ENCODE measurements at places on chromosomes 4 and X.

GRCh38 chr4:26355392-26356052 lies 34.7 kb downstream of the RBPJ start:
- DNase-seq, result no peak

DNA sequence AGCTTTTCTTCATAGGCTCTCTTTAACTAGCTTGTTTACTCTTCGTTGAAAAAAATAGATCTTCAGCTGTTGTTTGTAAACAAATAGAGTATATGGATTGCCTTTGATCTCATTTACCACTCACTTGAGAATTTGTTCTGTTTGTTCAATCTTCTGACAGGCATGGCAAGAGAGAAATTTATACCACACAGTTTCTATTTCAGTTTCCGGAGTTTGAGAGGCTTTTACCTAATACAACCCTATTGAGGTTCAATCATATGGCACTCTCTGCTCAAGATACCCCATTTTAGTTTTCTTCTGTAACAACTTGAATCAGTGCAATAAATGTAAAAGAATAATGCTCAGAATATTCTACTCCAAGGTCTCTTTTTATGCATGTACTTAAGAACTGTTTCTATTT lies 148.0 kb downstream of the EMCN start:
- no peak for DNase-seq

- no peak for DNase-seq
These were observed 85.7 kb upstream of the EXOC1L start for GRCh38 chr4:55733932-55734331.

DNA sequence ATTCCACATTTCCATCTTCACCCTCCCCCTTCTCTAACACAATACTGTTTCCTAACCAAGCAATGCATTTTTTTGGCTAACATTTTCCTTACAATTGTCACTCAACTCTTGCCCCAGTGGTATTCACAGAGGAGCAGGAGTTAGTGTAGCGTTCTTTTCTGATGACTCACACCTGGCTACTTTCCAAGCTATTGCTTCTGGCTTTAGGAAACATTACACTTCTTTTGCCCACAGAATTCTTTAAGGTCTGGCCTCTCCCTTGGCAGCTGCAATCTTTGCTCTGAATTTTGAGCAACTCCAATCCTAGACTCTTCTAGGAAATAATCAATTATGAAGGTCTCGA lies 27.5 kb upstream of the PDGFC start:
- DNase-seq, result no peak

- DNase-seq, result no peak
These were observed 150.1 kb downstream of the DIPK2B start for GRCh38 chrX:45050558-45050957.

DNA sequence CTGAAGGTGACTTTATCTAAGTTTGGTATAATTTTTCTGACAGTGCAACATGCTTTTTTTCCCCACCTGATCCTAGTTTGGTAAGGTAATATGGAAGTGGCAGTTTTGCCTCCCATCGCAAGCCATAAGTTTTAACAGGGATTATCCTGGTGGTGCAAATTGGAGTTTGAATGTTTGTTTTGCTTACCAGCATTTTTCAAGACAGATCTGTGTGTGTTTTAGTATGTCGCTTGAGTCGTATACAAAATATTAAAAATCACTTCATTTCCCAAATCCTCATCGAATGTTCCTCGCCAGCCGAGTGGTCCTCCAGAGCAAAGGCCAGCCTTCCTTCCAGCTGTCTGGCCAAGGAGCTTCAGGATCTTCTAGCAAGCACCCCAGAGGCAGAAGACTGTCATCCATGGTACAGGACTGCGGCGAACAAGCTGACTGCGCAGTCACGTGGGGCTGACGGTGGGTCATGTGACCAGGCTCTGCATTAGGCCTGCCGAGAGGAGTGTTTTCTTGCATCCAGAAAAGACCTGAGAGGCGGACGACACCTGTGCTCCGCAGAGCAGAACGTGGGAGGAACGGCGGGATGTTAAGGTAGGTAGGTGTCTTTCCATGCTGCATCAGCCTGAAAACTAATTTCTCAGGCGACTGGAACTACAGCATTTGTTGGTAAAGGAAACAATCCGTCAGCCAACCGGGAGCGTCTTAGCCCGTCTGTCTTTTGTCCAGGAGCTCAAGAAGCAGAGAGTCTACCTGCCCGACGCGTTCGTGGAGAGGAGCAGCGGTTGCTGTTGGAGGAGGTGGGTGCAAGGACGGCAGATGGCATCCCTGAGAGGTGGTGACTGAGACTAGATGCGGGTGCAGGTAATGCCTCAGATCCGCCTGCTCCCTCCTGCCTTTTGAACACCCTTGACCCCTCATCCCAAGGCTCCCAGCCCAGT lies at the start of gene GPRASP3:
Gene GPRASP3 (plus strand): TSS at position 507 of the 932 bp plus-strand sequence. CDS start 28,253 bp downstream, outside the sequence.
- DNase-seq, result peak; percentile 64

DNA sequence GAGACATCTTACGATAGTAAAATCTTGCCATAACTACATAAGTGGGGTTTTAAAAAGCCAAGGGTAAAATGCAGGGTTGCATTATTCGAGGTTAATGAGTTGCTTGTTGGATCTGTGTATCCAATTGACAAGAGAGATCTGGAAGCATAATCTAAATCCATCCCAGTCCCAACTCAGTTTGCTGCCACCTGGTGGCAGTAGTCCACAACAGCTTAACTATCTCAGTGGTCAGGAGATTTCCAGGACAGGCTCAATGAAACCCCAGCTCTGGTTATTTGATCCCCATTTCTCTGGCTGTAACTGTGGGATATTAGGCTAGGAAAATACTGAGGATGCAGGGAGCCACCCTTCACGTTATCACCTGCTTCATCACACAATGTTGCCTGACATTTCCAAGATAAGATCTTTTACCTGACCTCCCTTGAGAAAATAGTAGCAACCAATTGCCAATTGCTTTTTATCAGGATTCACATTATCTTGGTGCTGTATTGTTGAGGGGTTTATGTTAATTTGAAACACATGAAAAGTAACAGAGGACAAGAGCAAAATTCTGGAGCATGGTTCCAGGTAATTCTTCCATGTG lies 88.2 kb upstream of the TNIP3 start:
- DNase-seq, result peak; percentile 52

DNA sequence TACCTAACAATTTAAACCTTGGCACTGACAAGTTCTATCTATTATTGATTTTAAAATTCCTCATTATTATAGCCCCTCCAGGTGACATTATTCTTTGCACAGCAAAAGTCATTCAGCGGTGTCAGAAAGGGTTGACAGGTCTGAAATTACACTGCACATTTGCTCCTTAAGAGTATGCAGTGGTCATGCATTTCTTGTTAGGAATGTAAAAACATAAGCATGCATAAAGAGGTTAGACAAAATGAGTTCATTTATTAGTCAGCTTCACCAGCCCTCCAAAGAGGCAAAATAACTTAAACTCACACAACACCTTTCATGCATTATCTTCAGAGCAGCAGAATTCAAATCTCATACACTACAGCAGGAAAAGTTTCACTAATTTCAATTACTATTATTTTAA lies 158.8 kb downstream of the HNRNPD start:
- no peak for DNase-seq

GRCh38 chrX:106894978-106895452 lies 8.1 kb downstream of the RIPPLY1 start:
- no peak for DNase-seq

DNA sequence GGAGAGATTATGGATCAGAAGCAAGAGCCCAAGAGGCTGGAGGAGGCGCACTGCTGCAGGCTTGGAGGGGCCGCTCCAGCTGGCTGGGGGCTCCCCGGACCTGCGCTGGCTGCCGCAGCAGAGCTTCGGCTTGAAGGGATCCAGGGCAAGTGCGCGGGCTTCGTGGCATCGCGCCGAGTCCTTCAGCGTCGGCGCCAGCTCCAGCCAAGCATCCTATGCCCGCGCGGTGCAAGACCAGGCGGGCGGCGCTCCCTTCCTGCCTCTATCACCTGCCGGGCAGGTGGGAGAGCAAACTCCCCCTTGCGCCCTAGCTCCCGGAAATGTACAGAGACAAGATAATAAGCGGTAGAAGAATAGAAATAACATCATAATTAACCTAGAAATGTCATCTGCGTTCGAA lies 10.5 kb upstream of the UCP1 start:
- DNase-seq, result no peak

DNA sequence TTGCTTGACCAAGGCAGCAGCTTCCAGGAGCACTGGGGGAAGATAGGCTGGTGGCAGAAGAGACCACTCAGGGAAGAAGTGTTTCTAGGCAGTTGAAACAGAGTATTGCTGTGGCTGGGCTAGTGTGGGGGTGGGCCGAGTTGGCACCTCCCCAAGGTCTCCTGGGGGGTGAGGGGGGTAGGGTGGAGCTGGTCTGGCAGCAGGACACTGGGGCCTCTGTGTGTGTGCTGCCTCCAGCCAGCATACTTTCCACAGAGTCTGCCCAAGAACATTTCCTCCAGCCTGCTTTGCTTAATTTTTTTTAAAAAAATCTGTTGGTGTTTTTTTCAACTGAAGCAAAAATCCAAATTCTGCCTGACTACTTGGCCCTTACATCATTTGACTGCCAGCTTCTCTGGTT lies 4.0 kb downstream of the ITIH6 start:
- DNase-seq, result no peak

DNA sequence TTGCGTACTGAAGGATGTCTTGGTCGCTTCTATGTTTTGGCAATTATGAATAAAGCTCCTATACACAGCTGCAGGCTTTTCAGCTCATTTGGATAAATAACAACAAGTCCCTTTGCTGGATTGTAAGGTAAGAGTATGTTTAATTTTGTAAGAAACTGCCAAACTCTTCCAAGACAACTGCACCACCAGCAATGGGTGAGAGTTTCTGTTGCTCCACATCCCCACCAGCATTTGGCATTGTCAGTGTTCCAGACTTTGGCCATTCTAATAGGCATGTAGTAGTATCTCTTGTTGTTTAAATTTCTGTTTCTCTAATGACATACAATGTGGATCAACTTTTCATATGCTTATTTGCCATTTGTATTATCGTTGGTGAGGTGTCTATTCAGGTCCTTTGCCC lies 44.3 kb downstream of the FNIP2 start:
- DNase-seq, result no peak

- no peak for DNase-seq
These were observed 32.8 kb downstream of the TSC22D3 start for GRCh38 chrX:107742700-107743191.

DNA sequence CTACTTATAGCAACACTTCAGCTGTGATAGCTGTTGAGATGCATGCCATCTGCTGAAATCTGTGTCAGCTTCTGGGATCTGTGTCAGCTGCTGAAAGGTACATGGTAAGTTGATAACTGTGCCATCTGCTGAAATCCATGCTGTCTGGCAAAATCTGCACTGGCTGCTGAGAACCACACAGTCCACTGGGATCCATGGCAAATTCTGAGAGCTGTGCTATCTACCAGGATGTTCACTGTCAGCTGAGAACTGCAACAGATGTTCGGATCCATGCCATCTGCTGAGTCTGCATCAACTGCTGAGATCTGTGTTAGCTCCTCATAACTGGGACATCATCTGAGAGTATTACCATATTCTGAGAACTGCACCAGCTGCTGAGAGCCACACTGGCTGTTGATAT lies 430.5 kb upstream of the POU3F4 start:
- no peak for DNase-seq

GRCh38 chrX:55057675-55058249 lies 17.1 kb upstream of the PAGE2B start:
- DNase-seq, result peak; percentile 26

- DNase-seq, result no peak
These were observed 198.6 kb downstream of the ARHGAP24 start for GRCh38 chr4:85673540-85673939.

GRCh38 chr4:100079264-100079663 lies 111.0 kb downstream of the DDIT4L start:
- DNase-seq, result no peak

GRCh38 chr4:98204236-98204553 lies 57.0 kb upstream of the RAP1GDS1 start:
- no peak for DNase-seq

GRCh38 chr4:110108422-110108821 lies 90.0 kb downstream of the ELOVL6 start:
- DNase-seq, result no peak

GRCh38 chr4:17765514-17766286 lies 15.7 kb downstream of the FAM184B start:
- DNase-seq, result no peak

- no peak for DNase-seq
These were observed 146.5 kb upstream of the PCDH18 start for GRCh38 chr4:137678796-137679195.

DNA sequence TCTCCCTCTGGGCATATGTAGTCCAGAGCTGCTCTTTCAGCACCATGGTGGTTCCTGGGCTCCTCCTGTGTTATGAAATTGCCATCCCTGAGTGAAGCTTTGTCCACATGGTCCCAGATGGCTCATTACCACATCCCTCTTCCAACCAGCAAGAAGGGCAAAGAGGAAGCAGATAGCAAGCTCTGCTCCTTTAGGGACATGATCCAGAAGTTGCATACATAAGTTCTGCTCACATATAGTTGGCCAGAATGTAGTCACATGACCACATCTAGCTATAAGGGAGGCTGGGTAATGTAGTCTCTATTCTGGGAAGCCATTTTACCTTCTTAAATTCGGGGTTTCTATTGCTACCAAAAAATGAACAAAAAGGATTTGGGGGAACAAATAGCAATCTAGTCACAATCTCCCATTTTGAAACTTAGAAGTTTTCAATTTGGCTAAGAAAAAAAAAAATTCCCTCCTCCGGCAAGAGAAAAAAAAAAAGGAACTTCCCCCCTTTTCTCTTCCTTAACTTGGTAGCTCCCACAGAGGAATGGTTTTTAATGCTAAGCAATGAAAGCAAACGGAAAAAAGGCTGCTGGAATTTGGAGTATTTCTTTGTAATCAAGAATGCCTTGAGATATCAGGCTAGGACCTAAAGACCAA lies 88.2 kb upstream of the USP9X start:
- DNase-seq, result no peak

DNA sequence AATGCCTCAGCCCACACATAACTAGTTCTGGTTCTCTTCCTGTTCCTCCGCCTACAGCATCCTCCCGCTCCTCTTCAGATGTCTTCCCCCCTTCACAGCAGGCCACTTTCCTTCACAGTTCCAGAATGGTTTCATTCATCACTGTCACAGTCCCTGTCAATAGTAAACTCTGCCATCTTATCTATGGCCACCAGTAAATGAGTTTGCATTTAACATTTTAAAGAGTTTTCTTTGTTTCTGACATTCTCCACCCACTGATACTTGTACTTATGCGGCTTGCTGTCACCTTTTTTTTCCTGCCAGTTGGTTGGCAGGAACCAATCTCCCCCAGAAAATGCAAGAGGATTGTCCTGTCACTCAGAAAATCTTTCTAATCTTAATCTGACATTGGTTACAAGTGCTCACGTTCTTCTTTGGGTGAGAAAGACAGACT lies 114.1 kb downstream of the GLUD2 start:
- DNase-seq, result no peak

DNA sequence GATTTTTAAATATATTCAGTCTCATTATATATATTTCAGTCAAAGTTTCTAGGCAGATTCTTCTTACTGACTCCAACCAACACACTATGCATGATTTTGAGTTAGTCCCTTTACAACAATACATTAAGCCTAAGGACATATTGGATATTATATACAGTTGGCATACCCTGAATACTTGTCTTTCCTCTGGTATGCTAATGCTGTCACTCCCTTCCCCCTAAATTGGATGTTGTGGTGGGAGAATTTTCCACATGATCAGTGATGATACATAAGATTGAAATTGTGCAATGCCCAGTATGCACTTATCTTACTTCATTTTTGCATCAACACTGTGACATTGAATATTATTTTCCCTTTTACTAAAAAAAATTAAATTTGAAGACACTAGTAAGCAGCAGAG lies 935.2 kb downstream of the PCDH7 start:
- no peak for DNase-seq

All from activated gamma-delta T cell treated with Interleukin-2 at 50 U/mL for 16 hours (primary cell).